ENCODE measurements at places on chromosomes 3 and 15.

GRCh38 chr3:64264501-64265109, 39.3 kb upstream of the PRICKLE2 start:
- DNase-seq = no peak

DNA sequence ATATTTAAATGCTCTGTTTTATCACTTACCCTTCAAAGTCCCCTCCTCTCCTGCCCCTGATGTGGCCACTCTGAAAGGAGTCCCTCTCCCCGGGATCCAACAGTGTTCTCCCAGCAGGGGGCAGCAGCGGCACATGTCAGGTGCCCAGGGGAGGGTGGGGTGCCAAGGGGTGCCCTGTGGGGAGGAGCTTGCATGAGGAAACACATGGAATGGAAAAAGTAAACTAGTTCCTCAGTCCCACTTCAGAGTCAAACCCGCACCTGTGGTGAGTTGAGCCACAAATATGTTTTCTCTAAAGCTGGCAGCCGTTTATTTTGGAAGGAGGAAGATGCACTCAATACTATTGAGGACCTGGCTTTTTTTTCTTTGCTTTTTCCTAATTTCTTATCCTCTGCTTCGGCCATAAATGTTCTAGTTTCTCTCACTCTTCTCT, 30.1 kb upstream of the NRROS start:
- peak; percentile 98 for DNase-seq

GRCh38 chr3:102483556-102483955, 48.7 kb downstream of the ZPLD1 start:
- DNase-seq = no peak

DNA sequence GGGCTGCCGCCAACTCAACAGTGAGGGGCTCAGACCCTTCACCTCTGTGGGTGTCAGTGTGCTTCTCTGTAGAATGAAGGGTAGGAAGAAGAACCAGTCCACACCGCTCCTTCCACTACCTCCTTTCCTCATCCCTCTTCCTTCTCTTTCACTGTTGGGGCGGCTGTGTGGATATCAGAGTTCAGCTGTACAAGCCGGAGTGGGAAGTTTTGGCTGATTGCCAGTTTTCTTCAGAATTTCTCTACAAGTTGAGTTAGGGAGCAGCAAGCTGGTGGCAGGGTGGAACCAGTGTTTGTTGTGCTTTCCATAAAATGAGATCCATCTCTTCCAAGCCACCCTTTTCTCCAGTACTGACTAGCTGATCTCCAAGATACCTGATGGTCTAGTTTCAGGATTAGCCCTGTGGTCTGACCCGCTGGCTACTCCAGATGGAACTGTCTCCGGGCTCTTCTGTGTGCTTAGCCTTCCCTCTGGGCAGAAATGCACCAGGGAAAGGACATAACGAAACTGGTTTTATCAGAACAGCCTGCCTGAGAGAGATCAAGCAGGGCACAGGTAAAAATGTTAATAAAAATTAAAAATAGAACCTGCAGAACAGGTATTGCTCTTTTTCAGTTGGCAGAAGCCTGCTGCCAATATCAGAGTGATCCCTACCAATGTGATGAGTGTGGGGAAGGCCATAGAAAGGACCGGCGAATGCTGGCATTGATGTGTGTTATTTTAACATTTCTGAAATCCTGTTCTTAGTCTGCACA, 169.9 kb upstream of the TSC22D2 start:
- no peak for DNase-seq

DNA sequence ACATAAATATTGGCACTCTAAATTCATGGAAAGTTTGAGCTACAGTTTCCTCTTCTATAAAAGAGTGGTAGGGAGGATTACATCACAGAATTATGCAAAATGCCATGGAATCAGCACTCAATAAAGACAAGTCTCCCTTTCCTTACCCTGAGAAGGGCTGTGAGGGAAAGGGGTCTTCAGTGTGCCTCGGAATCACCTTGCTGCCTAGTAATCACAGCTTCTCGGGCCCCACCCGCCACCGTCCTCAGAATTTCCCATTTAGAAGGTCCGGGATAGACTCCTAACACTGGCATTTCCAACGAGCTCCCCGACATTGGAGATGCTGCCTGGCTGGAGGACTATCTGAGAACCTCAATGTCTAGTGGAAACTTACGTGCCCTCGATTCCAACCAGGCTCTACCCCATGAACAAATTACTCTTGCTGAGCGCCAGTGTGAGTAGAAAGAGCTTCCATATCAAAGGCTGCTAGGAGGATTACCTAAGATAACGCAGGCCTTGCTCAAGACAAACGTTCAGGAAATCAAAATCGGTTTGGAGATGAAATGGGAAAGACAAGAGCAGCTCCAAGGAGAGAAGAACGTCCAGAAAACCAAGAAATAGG, 92.1 kb upstream of the CHD2 start:
- DNase-seq = no peak

- DNase-seq = no peak
Observed at GRCh38 chr3:34837848-34838741, 801.2 kb upstream of the ARPP21 start.

DNA sequence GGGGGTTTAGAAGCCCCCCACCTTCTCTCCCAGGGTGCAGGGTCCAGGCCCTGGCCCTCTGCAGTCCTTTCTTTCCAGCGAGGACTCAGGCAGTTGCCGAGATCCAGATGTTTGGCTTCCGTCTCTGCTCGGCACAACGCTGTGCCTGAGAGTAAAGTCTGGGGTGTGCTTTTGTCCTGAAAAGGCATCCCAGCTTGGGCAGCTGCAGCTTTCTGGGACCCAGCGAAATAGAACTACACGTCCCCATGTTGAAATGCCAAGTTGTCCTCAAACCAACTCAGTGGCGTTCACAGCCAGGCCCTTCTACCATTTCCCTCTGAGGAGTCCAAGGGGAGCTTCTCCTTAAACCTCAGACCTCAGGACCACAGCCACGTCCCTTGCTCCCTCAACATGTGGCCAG, 23.1 kb downstream of the FGD5 start:
- DNase-seq = no peak

GRCh38 chr15:77784361-77785292, 151.9 kb upstream of the LINGO1 start:
- DNase-seq = no peak

- peak; percentile 16 for DNase-seq
Observed at GRCh38 chr15:29115093-29115991, 154.3 kb downstream of the NSMCE3 start.

GRCh38 chr3:151864423-151865101, 8.9 kb upstream of the SUCNR1 start:
- no peak for DNase-seq

- no peak for DNase-seq
Observed at GRCh38 chr15:34271493-34271892, 46.7 kb downstream of the EMC4 start.

DNA sequence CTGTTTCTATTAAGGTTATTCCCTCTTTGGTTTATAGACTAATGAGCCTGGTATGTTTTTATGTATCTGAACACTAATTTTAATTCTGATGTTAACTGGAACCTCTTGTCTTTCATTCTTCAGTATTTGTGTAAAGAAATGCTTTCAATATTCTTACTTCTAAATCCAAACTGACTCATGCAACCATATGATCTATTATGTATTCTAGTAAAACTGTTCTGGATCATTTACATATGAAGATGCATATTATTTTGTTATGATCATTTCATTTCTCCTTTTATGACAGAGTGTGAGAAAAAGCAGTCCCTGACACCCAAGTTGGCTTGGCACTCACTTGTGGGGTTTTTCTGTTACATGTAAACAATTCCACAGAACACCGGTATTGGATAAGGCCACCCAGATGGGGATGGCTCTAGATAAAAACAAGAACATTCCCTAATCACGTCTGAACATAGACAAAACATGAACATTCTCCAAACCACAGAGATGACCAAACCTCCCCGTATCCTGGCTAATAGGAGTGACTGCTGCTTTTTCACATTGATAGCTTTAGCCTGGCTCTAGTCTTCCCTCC, 72.2 kb upstream of the EPHB3 start:
- no peak for DNase-seq

- no peak for DNase-seq
Observed at GRCh38 chr15:63901912-63902670, 68.3 kb upstream of the HERC1 start.

DNA sequence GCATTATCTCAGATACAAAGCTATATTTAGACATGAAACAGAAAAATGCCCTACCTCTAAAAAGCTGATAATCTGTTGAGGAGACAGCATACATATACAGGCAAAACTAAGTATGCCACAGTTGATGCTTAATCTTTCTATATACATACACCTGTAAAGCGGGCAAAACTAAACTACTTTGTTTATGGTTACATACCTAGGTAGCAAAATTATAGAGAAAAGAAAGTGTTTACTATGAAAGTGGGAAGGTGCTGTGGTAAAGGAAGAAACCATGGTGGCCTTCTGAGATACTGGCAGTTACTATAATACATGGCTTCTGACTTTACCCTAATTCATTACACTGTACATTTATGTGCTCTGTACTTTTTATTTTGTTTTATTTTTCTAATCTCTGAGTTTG, 36.0 kb upstream of the NR1I2 start:
- no peak for DNase-seq

GRCh38 chr3:146386936-146387335, 82.4 kb downstream of the PLSCR2 start:
- no peak for DNase-seq

GRCh38 chr3:181009225-181009624, 19.7 kb upstream of the DNAJC19 start:
- no peak for DNase-seq

GRCh38 chr3:46093327-46093942, 66.2 kb upstream of the XCR1 start:
- no peak for DNase-seq

DNA sequence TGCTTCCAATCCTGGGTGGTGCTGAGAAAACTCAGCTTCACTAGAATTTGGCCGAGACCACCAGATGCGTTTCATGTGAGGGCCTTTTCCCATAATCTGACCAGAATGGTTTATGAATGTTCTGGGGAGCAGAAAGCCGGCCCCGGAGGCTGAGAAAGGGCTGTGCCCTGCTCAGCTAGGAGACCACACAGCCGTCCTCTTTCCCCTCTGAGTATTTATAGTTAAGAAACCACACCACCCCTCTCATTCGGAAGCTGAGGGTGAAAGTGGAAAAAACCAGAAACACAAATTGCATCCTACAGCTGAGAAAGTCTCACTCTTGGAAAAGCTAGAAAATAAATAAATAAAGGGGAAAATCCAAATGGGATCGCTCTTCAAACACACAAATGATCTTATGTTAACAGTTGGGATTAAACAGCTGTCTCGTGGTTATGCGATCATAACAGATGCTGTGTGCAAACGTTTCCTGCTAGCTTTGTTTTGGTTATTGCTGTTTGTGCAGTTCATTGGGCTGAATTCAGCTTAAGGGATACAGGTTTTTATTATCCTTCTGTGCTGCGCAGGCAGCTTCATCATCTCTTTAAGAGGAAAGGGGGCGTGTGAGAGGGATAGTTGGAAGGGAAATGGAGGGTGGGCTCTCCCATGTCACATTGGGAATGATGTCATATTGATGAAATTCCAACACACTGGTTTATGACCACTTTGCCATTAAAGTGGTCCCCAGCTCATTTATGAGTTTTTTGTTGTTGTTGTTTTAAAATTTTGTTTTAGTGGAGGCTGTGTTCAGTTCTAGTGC, 1026.2 kb upstream of the NR2F2 start:
- no peak for DNase-seq

DNA sequence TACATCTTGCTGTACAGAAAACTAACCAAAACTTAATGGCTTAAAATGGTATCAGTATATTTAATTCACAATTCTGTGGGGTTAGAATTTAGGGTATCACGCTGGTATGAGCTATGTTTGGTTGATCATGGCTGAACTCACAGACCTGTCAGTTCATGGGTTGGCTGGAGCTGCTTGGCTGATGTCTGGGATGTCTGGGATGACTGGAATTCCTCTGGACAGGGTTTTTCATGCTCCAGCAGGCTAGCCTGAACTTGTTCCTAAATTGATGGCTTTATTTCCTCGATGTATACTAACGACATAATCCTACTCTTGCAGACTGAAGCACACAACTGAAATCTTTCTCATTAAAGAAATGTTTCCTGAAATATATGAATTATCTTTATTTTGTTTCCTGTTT, 338.9 kb upstream of the GBE1 start:
- no peak for DNase-seq

DNA sequence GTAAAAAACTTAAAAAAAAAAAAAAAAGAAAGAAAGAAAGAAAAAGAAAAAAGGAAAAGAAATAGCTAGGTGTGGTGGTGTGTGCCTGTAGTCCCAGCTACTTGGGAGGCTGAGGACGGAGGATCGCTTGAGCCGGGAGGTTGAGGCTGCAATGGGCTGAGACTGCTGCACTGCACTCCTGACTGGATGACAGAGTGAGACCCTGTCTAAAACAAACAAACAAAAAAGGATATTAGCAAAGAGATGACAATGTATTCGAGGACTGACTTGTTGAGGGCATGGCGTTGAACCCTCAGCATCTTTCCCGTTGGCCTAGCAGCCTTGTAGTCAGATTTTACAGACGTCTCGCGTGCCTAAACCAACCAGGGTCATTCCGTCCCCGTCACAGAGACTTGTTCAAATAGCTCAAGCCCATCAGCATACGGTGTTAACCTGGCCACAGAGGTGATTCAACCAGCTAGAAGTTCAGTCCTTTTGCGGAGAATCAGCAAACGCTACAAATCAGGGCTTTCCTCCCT, 528 bp upstream of the NIT2 start:
- DNase-seq = peak; percentile 7

DNA sequence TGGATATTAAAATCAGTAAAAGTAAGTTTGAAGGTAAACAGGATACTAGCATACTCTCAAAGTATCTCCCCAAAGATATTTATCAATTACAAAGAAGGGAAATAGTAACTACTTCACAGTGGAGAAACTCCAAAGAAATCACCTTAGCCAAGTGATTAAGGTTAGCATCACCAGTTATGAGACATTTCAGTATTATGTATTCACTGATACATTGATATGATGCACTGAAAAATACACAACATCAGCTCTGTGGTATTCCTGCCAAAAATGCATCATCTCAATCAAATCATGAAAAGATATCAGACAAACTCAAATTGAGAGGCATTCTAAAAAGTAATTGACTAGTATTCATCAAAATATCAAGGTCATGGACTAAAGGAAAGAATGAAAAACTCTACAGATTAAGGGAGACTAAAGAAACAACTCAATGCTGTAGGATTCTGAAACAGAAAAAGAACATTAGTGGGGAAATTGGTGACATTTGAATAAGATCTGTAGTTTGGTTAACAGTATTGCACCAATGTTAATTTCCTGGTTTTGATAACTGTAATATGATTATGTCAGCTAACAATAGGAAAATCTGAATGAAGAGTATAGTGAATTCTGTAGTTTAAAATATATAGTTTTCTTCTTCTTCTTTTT, 215.4 kb downstream of the UACA start:
- no peak for DNase-seq

DNA sequence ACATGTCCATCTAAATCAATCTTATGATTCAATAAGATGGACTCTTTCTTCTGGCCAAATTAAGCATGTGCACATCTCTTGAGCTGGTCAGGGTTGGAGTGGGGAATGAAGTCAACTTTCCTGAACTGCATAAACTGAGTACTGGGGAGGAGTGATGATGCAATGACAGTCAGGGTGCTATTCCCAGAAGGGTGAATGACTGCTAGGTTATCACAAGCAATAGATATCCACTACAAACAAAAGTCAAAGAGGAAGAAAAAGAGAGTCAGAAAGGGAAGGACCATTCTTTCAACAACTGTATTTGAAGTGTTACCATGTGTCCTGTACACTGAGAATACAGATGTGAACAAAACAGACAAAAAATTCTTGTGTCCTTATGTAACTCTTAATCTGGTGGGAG, 70.0 kb downstream of the ALCAM start:
- DNase-seq = no peak
